Activated T-helper 1 cell treated with anti-CD3 and anti-CD28 coated beads, Interleukin-12 subunit alpha, Interleukin-12 subunit beta, Interleukin-2, Interleukin-4 antibody, amounts not matched to agents 30 ng/mL and 10 ng/mL and 1 ng/mL, durations not matched to agents 14 hours and 24 hours and 36 hours (primary cell): ENCODE measurements at places on chromosomes 13 and 19. TPM values are rescaled to one million over a fixed set of nuclear protein-coding genes. Genes with fewer than 3 reads are reported as not detected.

DNA sequence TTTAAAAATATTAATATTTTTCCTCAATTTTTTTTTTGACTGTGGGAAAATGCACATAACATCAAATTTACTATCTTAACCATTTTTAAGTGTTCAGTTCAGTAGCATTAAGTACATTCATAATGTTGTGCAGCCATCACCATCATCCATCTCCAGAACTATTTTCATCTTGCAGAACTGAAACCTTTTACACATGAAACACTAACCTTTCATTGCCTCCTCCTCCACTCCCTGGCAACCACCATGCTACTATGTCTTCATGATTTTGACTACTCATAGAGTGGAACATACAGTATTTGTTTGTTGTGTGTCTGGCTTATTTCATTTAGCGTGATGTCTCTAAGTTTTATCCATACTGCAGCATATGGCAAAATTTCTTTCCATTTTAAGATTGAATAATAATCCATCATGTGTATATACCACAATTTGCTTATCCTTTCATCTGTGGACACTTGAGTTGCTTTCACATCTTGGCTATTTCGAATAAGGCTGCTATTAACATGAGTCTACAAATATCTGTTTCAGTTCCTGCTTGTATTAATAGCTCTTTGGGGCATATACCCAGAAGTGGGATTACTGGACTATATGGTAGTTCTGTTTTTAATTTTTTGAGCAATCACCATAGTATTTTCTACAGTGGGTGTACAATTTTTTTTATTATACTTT lies 376.4 kb downstream of the MTUS2 start:
- DNase-seq = no peak

GRCh38 chr19:48120505-48120904 lies 9.9 kb upstream of the PLA2G4C start:
- DNase-seq = no peak

Gene ANKRD24
- total RNA-seq = 0.49 and 0.54 TPM in 2 replicates

DNA sequence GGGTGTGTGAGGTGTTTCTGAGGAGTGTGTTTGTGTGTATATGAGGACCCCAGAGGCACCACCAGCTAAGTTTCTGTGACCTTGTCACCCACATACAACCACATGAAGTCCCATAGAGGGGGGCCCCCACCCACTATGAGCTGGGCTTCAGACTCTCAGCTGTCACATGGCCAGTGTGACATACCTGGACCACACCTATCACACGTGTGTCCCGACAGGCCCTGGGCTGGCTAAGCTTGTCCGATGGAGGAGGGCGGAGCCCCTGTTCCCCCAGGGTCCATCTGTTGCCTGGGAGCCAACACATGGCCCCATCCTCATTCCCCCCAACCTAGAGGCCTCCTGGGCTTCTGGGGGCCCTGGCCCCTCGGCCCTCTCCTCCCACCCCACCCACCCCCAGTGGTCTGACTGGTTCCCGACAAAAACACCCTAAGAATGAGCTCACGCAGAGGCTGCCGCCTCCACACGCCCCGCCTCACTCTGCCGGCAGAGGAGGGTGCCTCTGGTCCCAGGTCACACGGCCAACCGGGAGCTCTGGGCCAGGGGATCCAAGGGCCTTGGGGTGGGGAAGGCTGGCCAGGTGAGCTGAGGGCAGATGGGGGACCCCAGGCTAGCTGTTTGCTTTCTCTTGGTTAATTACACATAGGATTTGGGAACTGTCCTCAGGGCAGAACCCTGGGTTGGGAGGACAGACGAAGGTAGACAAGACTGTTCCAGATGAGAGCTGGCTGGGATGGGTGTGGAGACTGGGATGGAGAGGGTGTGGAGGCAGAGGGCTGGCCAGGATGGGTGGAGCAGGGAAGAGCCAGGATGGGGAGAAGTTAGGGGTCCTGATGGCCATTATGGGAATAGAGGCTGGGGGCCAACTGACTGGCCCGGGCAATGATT lies 4.3 kb downstream of the KLC3 start:
- DNase-seq = no peak

Gene RASGRP4
- 1.5 and 1.8 TPM in 2 replicates for total RNA-seq

GRCh38 chr13:100675661-100676129 lies 1.1 kb upstream of the TMTC4 start:
- no peak for DNase-seq

- no peak for DNase-seq
Measured at GRCh38 chr19:17420475-17420924, 653 bp downstream of the MVB12A start.

GRCh38 chr19:49489601-49490167 lies 2.3 kb downstream of the RPL13A start:
- no peak for DNase-seq

Gene TMEM255B
- total RNA-seq = 2.2 and 2.6 TPM in 2 replicates

DNA sequence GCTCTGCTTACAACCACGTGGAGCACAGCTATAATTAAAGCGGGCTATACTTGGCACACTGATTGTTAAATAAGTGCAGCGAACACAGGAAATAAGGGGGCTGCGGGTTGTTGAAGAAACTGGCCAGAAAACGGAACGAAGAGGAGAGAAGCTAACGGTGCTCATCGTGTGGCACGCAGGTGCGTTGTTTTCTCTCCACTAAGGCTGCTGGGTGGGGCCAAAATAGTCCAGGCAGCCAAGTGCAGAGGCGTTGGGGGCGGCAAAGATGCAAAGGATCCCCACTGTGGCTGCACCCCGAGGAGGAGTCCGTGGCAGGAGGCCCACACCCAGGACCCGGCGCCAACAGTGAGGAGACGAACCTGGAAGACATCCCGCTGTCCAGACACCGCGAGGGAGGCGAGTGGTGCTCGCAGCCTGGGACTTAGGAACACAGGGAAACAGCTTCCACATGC lies 8.1 kb upstream of the ARL11 start:
- DNase-seq = no peak

GRCh38 chr19:53586277-53586691 lies 45.5 kb upstream of the DPRX start:
- DNase-seq = no peak

GRCh38 chr13:37109051-37109678 lies 3.7 kb upstream of the CSNK1A1L start:
- DNase-seq = no peak

- DNase-seq = no peak
Measured at GRCh38 chr19:54536956-54537355, 34.3 kb downstream of the LAIR2 start.

DNA sequence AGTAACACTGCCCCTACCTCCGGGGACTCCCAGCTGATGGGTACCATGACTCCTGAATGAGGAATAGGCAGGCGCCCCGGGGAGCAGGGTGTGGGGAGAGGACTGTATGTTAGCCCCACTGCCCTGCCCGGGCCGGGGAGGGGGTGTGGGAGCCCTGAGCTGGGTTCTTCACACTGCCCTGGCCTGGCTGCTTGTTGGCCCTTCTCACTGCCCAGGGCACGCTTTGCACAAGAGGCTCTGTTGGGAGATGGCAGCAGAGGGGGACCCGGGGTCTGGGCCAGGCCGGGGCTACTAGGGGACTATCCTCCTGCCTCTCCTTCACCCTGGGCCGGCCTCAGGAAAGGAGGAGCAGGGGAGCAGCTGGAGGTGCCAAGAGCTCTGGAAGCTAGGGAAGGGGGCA lies 19.3 kb upstream of the KCTD15 start:
- no peak for DNase-seq

DNA sequence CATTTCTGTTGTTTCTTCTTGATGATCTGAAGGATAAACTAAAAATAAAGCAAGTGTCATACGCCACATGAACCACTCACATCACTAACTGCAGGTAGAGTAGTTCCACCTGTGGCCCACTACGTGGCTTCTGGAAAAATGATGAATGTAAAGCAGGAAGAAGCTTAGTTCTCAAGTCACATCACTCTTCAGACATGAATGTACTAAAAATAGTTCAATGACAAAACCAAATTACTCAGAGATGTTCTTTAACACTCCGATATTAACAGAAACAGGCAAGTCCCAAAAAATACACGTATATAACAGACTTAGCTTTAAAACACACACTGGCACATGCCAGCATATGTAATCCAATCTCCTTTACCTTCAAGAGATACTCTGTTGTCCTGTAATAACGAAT lies 21.6 kb downstream of the RAB20 start:
- DNase-seq = no peak
